ENCODE measurements at places on chromosomes 3 and 15.

DNA sequence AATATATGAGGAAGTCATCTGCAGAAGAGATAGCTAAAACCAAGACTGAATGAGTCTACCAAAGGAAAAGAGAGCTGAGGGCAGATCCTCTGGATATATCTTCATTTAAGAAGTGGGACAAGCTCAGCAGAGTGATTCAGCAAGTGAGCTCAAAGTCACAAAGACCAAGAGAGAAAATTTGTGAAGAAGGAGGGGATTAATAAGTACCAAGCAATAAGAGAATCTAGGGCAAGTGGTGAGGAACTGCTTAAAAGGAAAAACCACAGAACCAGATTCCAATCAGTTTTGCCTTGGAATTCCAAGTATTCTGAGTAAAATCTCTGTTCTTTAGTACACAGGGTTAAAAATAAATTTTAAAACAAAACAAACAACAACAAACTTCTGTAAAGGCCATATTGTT, 3.6 kb downstream of the EHHADH start:
- DNase-seq: peak; percentile 42

GRCh38 chr3:48301800-48302166, 31.7 kb downstream of the SPINK8 start:
- peak; percentile 22 for DNase-seq

- DNase-seq: no peak
These were observed 86.5 kb downstream of the SEMA6D start for GRCh38 chr15:47803767-47804166.

DNA sequence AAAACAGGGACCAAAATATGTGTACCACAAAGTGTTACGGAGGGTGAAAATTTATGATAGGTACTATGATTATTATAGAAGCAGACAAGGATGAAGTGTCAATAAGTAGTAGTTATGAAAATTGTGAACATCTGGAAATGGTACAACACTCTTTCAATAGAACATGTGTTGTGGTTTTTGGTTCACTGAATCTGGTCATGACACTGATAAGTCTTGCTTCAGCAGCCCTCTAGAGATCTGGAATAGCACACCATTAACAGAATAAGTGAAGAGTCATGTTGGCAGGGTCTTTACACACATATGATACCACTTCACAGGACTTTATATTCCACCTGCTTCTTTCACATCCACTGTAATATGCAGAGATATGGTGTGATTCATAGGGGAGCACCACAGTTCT, 985.2 kb upstream of the SEMA6D start:
- no peak for DNase-seq

- DNase-seq: no peak
These were observed 8.4 kb downstream of the DNAJA4 start for GRCh38 chr15:78272776-78273175.

DNA sequence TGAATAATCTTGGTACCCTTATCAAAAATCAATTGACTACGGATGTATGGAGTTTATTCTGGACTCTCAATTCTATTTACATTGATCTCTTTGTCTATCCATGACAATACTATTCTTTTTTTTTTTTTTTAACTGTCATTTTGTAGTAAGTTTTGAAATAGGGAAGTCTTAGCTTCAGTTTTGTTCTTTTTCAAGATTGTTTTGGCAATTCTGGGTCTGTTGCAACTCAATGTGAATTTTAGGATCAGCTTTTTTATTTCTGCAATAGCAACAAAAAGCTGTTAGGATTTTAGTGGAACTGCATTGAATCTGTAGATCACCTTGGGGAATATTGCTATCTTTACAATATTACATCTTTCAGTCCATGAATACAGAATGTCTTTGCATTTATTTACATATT, 21.4 kb downstream of the BTLA start:
- DNase-seq: no peak

DNA sequence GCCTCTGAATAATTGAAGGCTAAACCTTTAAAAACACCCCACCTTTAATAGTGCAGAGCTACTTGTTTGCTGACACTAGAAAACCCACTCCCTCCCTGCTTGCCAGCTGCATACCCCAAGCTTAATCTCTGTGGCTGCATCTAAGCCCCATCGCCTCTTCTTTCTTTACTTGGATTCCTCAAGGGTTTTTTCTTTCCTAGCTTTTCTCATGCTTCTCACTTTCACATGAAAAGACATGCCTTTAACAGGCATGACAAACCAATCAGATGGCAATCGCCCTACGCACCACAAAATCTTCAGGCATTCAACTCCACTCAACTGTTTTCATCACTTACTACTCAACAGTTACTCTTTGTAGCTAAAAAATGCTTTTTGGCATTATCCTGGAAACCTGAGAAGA, 77.5 kb downstream of the PLD1 start:
- no peak for DNase-seq

GRCh38 chr15:86355801-86356200, 276.1 kb downstream of the AGBL1 start:
- no peak for DNase-seq

- DNase-seq: no peak
These were observed 41.8 kb downstream of the CHSY1 start for GRCh38 chr15:101210058-101210457.

DNA sequence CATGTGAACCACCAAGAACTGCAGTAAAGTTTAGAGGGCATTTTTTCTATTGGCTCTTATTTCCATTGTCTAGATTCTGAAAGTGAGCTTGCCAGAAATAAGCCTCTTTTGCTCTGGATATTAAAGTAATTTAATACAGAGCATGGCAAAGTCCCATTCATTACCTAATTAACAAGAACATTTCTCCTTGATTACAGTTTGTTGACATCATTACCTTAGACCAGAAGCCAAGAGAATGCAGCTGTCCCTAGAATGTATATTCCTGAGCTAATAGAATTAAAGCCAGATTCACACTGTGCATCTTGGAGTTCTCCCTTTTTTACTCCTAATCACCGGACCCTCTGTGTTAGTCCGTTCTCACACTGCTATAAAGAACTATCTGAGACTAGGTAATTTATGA, 46.4 kb upstream of the TM4SF4 start:
- no peak for DNase-seq

DNA sequence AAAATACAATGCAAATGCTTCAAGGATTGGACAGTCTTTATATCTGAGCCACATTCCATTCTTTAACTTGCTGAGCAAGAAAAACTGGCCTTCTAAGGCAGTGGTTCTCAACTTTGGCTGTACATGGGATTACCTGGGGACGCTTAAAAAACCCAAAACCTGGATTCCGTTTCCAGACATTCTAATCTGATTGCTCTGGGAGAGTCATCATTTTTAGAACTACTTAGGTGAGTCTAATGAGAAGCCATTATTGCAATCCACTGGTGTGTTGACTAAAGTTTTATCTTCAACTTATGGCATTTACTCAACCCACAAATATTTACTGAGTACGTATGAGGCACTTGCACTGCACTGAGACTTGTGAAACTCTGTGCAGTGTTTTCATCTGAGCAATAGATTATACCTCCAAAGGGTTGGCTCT, 195.7 kb upstream of the ATP11B start:
- DNase-seq: peak; percentile 31

DNA sequence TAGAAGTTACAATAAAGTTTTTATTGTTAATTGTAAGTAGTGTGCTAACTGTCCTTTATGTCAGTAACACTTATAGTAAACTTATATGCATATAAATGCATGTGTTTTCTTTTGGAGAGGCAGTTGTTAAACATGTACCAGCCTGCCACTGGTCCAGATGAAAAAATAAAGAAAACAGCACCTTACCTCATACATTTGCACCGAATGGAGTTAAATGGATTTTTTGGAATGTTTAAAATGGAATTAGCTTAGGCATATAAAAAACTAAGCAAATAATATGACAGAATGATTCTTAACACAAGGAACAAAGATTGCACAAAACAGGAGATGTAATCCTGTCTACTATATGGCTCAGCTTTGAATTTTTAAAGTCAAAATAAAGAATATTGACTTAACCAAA, 50.2 kb upstream of the ALDH1A3 start:
- no peak for DNase-seq

GRCh38 chr15:61100512-61100911, 128.6 kb downstream of the RORA start:
- DNase-seq: no peak

DNA sequence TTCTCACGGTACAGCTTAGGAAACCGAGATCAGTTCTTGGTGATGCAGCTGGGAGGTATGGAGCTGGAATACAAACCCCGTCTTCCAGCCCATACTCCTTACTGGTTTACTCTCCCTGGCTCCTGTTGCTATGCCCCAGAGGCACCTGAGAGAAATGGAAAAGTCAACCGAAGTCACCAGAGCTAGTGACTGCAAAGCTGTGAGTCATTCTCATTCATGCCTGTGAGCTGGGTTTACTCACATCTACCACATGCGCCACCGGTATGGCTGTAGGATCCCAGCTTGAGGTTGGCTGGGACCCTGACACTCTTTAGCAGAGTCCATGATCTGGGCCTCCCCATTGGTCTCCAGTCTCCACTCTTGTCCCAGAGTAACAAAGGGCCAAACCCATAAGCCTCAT, 111.5 kb upstream of the ETV5 start:
- DNase-seq: no peak

DNA sequence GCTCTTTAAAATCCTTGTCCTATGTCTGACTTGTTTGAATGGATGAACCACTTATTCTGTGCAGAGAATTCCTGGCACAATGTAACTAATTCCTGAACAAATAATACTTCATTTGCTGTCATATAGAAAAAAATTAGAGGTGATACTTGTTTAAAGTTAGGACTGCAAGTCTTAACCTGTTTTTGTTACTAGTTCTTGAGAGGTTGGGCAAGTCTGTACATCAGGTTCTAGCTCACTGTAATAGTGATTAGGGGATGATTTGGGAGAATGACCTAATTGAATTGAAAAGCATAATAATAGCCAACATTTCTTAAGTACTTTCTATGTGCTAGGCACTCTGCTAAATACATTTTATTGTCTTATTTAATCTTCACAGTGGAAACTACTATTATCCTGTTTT, 49.3 kb downstream of the GMPS start:
- DNase-seq: no peak

GRCh38 chr3:16788440-16789056, 96.2 kb upstream of the PLCL2 start:
- DNase-seq: no peak

GRCh38 chr3:71111784-71112440, 471.6 kb downstream of the FOXP1 start:
- DNase-seq: peak; percentile 89

DNA sequence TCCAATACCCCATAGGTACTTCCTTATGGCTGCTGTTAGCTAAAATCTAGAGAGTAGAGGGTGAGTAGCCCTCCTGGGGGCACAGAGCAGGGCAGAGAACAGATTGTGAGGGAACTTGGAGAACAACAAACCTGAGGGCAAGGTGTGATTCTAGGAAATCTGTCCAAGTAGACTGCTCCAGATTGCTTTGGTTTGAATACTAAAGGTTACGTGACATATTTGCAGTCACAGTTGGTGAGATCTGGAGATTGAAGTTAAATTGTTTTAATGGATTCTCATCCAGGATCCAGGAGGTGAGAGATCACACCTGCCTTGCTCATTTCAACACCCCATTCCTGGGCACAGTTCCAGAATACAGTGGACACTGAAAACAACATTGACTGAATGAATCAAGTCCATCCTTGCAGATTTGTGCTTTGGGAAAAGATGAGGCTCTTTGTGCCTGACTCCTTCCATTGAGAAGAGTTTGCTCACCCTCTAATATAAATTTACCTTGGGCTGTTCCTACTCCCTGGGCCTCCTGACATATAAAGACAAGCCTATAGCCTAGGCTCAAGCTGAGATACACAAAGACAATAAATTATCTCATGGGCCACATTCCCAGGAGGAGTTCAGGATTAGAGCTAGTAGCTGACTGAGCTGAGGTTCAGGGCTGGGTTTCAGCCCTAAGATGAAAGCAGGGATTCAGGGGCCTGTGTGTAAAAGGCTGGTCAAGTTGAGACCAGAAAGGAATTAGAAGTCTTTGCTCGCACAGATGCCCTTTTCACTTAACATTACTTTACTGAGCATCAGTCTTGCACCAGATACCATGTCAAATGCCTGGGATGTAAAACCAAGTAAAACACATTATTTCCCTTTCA, 400.9 kb upstream of the MCTP2 start:
- DNase-seq: no peak

- peak; percentile 40 for DNase-seq
These were observed 296.8 kb downstream of the RORA start for GRCh38 chr15:60932051-60932915.

GRCh38 chr3:154274348-154274747, 49.9 kb downstream of the DHX36 start:
- no peak for DNase-seq

GRCh38 chr15:88574655-88575054, 28.2 kb upstream of the DET1 start:
- no peak for DNase-seq

GRCh38 chr15:48967336-48967735, 3.6 kb upstream of the SHC4 start:
- DNase-seq: no peak

DNA sequence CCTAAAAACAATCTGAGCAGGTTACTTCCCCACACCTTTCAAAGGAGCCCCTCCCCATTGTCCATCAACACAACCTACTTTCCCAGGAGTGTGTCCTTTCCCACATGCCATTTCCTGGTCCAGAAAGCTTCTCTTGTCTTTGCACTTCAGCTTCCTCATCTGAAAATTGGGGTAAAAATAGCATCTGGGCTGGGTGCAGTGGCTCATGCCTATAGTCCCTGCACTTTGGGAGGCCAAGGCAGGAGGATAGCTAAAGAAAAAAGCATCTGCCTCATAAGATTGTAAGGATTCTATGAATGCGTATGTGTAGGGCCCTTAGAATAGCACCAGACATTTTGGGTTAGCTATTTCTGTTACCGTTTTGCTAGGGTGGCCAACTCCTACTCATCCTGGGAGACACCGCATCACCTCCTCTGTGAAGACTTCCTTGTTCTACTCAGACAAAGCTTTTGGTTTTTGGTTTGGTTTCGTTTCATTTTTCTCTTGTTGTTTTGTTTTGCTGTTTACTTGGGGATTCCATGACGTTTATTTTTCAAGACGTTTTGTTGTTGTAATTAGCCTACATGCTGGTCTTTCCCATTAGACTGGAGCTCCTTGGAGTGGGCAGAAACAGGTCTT, 224.4 kb upstream of the TLE3 start:
- no peak for DNase-seq

GRCh38 chr3:127342735-127343134, 54.9 kb upstream of the PRR20G start:
- no peak for DNase-seq

GRCh38 chr3:195739561-195740111, 18.9 kb downstream of the MUC20 start:
- DNase-seq: no peak

- DNase-seq: no peak
These were observed 478.5 kb upstream of the CBLB start for GRCh38 chr3:106347350-106347749.

All from fibroblast of skin of abdomen (primary cell).